ENCODE measurements at places on chromosomes 2 and 18.

GRCh38 chr2:118050386-118050785, 36.5 kb upstream of the CCDC93 start:
- DNase-seq, result no peak

DNA sequence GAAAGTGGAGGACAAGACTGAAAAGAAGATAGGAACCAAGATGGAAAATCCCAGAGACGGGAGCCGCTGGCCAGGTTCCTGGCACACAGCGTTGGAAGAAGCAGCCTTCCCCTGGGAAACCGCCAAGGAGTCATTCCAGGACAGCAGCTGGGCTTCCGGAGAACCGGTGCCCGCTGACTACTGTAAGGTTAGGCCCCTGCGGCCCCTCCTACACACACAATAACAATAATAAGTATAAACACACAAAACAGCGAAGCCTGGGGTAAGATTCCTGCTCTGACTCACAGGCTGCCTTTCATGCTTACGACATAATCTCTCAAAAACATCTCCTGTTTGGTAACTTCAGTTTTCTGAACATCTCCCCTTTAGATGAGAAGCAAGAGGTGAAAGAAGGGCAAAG, 28.1 kb upstream of the MYCN start:
- no peak for DNase-seq

GRCh38 chr18:49168281-49168985, 217.7 kb upstream of the SMAD7 start:
- DNase-seq, result no peak

DNA sequence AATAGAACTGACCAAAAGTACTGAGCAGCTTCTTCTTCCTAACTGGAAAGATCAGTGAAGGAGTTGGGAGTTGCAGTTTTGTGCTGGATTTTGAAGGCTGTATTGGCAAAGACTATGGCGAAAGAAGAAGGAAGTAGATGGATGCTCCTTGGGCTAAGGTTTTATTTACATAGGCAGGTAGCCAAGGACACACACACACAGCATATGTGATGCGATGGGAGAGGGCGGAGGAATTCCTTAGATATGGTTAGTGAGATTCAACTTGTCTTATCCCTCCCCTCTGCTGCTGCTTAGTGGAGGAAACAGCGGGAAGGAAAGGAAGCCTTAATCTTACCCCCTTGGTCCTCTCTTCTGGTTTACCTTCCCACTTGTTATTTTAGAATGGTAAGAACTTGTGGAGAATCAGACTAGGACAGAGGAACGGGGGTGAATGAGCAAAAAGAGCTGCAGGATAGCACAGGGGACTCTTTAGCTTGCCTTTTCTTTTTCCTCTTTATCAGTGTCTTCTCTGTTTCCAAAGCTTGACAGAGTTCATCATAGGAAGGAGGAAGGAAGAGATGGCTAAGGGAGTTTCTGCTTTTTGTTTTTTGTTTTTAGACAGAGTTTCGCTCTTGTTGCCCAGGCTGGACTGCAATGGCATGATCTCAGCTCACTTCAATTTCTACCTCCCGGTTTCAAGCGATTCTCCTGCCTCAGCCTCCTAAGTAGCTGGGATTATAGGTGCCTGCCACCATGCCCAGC, 87.9 kb downstream of the OSBPL6 start:
- DNase-seq, result no peak

DNA sequence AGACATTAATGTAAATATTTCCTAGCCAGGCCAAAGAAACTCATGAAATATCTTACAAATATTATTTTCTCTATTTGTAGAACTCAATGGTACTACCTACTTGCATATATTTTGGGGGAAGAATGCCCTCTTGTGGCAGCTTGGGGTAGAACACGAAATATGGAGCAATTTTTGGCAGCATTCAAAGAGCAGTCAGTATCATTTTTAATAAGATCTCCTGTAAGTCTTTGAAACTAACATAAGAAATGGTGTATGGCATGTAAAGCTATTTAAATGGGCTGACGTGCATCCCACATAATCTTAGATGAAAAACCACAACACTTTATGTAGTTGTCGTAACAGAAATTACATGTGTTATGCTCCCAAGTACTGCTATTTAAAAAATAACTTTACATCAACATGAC, 62.3 kb upstream of the CCDC195 start:
- DNase-seq, result peak; percentile 71

DNA sequence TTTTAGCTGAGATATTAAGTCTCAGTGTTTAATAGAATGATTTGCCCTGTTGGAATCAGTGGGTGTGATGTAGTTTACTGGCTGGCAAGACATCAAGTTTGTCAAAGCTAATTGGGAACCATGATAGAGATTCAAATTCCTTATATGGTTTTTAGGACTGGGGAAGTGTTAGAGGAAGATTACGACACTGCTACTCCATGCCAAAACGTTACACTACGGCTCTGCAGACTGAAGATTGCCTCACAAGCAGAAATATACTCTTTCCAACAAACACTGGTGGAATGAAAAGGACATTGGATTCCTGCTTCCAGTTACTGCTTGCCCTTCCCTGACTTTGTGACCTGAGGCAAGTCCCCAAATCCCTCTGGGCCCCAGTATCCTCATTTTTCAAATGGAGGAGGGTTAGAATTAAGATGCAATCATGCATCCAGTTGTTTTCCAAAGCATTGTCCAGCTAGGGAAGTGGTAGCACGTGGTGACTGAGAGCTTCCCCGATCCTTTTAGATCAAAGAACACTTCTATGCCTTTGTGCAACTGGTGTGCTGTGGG, 147.6 kb downstream of the CDC42EP3 start:
- DNase-seq, result no peak

DNA sequence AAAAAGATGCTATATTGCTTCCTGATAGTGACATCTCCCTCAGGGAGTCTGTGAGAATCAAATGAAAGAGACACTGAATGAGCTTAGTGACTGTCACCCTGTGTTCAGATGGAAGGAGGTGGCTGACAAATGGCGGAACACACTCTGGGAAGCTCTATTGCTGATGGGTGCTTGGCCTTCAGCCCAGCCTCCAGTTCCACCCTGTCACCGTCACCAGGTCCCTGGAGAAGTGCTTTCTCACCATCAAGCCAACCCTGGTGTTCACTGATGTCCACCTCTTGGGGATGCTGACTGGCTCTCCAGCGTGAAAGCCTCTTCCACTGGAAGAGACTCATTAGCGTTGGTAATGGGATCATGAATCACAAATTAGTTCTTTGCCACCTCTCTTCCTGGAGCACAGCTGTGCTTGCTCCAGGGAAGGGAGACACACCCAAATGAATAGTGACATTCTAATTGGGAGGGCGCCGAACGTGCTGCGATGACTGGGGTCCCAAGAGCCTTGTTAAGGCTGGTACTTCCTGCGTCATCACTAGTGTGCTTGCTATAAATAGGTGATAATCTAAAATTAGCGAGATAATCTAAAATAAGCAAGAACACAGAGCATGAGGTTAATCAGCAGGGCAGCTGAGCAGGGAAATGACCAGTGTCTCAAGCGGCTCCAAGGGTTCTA, 154.0 kb downstream of the CLIP4 start:
- DNase-seq, result no peak

GRCh38 chr2:99905636-99906035, 236.8 kb downstream of the AFF3 start:
- no peak for DNase-seq

DNA sequence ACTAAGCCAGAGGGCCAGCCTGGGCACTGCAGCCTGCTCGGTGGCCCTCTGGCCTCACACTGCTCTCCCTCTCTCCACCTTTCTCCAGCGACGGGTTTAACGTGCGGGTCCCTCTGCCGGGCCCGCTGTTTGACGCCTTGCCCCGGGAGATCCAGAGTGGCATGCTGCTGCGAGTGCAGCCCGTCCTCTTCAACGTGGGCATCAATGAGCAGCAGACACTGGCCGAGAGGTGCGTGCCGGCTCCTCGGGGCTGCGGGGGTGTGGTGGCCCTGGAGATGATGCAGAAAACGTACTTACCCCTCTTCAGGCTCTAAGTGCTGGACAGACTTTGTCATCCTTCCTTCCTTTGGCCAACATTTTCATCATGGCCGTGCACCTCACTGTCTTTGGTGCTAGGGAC, 42.4 kb downstream of the COA5 start:
- DNase-seq, result no peak

DNA sequence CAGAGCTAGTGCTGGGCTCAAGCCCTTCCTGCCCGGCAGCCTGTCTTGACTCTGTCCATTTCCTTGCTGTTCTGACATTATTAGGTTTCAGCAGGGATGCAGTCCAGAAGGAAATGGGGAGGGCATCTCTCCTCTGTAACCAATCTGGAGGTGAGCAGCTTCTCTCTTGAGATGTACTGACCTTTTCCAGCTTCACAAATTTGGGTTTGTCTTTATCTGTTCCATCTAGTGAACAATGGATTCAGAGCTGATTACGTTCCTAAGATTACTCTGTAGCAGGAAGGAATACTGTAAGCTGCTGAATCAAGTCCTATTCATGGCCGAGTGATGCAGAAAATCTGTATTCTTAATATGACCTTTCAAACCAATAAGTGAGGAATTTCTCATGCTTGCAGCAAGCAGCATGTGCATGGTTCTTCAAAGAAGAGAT, 11.0 kb downstream of the PLA2R1 start:
- no peak for DNase-seq

- DNase-seq, result no peak
Observed at GRCh38 chr2:68414452-68414851, 49.4 kb downstream of the PLEK start.

- no peak for DNase-seq
Observed at GRCh38 chr2:51410331-51410730, 378.4 kb upstream of the NRXN1 start.

DNA sequence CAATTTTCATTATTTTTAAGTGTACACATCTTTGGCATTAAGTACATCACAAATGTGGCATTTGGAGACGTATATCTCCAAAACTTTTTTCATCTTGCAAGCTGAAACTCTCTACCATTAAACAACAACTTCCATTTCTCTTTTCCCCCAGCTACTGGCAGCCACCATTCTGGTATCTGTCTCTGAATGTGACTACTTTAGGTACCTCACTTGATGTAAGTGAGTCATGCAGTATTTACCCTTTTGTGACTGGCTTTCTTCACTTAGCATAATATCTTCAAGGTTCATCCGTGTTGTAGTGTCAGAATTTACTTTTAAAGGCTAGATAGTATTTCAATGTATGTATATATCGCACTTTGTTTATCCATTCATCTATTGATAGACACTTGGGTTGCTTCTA, 17.0 kb downstream of the BABAM2 start:
- DNase-seq, result no peak

- no peak for DNase-seq
Observed at GRCh38 chr18:58370612-58371011, 258.3 kb downstream of the ALPK2 start.
